ENCODE measurements at places on chromosomes 7 and 10.

- no peak for DNase-seq
These were observed 43.8 kb upstream of the SEMA3D start for GRCh38 chr7:85230623-85231022.

DNA sequence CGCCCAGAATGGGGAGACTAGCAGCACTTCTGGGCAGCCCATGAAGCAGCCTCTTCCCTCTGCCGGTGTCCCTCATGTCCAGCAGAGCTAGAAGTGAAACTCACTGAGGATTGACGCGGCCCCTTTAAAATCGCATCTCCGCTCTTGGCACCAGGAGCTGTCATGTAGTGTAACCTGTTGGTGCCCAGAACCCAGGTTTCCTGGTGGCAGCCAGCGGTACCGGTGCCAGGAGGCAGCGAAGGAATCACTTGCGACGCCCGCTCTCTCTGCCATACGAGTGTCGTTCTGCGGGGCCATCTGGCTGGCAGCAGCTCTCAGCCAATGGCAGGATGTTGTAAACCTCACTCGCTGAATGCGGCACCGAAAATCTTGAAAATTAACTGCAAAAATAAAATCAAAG, 82.7 kb downstream of the CUX1 start:
- no peak for DNase-seq

GRCh38 chr7:18997477-18998150, 119.8 kb downstream of the TWIST1 start:
- DNase-seq: no peak

GRCh38 chr10:101888251-101888949, 44.8 kb upstream of the KCNIP2 start:
- no peak for DNase-seq

DNA sequence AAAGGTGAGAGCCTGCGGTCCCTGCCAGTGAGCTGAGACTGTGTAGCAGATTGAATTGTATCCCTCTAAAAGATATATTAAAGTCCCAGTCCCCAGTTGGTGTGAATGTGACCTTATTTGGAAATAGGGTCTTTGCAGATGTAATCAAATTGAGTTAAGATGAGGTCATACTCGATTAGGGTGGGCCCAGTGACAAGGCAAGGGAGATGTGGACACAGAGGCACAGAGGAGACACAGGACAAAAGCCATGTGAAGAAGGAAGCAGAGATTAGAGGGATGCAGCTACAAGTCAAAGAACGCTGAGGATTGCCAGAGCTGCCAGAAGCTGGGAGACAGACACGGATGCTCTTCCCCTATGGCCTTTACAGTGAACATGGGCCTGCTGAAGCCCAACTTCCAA, 104.3 kb downstream of the CLEC2L start:
- DNase-seq: no peak

DNA sequence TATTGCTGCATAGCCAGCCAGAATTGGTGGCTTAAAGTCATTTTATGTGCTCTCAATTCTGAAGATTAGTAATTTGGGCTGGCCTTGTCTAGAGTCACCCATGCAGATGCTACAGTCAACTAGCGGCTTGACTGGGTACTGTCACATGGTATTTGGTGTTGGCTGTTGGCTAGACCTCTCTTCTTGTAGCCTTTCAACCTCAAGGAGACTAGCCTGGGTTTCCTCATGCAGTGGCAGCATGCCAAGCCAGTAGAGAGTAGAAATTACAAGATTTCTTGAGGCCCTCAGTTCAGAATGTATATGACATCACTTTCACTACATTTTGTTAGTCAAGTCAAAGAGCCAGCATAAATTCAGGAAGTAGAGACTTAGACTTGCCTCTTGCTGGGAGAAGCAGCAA, 3.7 kb upstream of the ZNF800 start:
- no peak for DNase-seq

GRCh38 chr10:97928897-97929296, 79.3 kb downstream of the GOLGA7B start:
- no peak for DNase-seq

All from NCI-H187 (cell line).